Mucosa of gallbladder (tissue), 1 donor: ENCODE measurements at places on chromosomes 6 and 20. TPM values are rescaled to one million over a fixed set of nuclear protein-coding genes. Genes with fewer than 3 reads are reported as not detected.

The PPIL6 gene
- total RNA-seq, result 2.6 TPM

The ZNF334 gene
- 7.7 TPM for total RNA-seq

The HCRTR2 gene
- not detected for total RNA-seq

The CST2 gene
- total RNA-seq, result not detected

The ZNF165 gene
- 1.5 TPM for total RNA-seq

The C20orf173 gene
- not detected for total RNA-seq

The SPATS1 gene
- total RNA-seq, result not detected

The MMP24 gene
- 1.6 TPM for total RNA-seq

GRCh38 chr6:102114402-102114801, 720.9 kb downstream of the GRIK2 start:
- no peak for DNase-seq

DNA sequence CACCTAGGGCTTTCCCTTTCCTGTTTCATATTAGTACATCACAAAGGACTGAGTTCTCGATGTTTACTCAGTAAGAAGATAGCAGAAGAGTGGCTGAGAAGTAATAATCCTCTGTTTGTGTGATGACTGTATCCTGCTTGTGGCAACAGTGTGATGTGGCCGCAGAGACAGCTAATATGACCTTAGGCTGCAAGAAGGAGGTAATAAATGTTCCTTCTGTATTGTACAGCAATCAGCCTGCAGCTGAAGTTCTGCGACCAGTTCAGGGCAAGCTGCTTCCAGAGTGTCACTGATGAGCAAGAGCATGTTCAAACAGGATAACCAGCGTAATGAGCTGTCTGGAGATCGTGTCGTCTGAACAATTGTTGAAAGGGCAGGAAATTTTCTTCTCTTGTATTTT, 70.9 kb downstream of the OPN5 start:
- DNase-seq, result no peak

- no peak for DNase-seq
Observed at GRCh38 chr20:35561671-35562070, 19.8 kb downstream of the ERGIC3 start.

DNA sequence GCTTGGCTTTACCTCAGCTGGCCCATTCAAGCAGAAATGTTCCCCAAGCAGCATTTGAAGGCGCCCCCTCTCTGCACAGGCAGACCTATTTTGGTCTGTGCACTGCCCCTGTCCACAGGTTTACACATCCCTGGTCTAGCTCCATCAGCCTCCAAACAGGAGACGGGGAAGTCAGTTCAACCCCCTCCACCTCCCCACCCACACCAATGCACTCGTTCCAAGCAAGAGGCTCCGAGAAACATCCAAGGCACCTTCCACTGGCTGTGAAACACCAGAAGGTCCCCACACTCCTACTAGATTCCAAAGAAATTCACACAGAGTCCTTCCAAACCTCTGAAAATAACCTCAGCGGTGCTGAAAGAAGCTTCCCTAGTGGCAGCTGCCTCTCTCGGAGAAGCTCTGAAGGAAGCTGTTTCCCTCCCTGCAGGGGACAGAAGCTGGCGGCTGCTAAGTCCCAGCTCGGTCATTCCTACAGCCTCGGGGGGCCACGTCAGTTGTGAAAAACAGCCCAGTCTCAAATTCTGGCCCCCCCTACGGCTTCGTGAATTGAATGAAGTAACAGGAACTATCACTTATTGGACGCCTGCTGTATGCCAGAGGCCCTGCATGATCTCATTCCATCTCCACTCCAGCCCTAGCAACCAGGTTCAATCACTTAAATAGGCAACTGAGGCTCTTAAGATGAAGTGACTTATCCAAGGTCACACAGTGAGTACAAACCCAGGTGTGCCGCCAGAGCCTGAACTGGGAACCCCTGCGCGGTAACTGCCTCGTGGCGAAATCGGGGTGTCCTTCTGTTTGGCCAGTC, 815 bp downstream of the SPATA2 start:
- DNase-seq, result no peak

DNA sequence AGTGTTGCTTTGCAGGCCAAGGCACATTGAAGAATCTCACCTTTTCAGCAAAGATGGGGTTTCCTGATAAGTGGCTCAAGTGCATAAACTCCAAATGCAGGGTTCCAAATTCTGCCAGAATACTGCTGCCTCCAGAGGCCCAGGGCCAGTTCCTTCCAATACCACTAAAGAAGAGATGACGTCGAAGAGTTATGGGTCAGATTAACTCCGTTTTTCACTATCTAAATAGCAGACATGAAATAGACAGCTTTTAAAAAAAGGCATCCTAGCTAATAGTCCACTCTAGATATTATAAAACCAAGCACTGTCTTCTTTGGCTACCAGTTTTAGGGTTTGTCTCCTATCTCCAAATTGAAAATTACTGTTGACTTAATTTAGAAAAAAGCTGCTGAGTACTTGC, 126.3 kb upstream of the FAM184A start:
- no peak for DNase-seq

DNA sequence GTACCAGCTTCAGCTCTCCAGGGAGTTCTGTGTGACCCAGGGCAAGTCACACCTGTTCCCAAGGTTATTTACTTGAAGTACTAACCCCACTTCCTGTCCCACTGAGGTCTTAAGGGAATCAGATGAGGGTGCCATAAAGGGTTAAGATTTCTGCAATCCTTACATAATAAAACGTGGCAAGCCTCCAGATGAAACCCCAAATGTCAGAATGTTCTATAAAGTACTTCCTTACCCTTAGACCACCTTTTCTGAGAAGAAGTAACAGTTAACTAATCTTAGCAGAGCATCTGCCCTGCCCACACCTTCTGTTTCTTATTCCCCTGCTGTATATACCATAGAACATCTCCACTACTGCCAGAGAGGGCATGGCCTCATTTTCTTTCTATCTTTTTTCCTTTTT, 6.0 kb upstream of the AVP start:
- no peak for DNase-seq

GRCh38 chr20:64025101-64025825, 10.7 kb upstream of the C20orf204 start:
- DNase-seq, result no peak

DNA sequence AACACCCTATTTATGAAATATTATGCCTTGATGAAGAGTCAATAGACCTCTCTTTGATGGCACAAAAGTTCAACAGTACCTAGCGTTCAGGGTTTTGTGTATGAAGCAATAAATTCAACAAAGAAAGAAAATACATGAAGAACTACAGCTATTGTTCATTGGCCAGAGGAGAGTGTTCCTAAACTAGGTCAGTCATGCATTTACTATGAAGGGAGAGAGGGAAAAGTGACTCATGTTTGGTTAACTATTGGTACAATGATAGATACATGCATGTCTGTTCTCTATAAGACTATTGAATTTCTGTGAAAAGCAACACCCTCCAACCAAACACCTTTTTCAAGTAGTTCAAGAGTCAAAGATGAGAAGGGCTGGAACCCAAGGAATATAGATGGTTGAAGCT, 50.7 kb downstream of the CLIC5 start:
- no peak for DNase-seq

- DNase-seq, result no peak
Observed at GRCh38 chr6:13920552-13920951, 4.2 kb upstream of the RNF182 start.

DNA sequence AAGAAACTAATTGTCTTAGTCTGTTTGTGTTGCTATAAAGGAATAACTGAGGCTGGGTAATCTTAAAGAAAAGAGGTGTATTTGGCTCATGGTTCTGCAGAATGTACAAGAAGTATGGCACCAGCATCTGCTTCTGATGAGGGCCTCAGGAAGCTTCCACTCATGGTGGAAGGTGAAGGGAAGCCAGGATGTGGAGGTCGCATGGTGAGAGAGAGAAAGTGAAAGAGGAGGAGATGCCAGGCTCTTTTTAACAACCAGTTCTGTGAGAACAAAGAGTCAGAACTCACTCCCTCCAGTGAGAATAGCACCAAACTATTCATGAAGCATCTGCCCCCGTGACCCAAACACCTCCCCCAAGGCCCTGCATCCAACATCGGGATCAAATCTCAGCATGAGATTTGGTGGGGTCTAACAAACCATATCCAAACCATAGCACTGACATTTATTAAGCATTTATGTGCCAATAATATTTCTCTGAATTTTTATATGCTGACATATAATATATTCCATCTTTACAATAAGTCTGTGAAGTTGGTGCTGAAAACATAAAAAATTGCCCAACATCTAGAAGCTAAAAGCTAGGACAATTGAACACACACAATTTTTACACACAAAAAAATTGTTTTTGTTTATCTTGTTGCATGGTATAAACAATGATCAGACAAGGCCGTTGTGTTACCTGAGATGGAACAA, 29.2 kb upstream of the BTN3A2 start:
- no peak for DNase-seq

DNA sequence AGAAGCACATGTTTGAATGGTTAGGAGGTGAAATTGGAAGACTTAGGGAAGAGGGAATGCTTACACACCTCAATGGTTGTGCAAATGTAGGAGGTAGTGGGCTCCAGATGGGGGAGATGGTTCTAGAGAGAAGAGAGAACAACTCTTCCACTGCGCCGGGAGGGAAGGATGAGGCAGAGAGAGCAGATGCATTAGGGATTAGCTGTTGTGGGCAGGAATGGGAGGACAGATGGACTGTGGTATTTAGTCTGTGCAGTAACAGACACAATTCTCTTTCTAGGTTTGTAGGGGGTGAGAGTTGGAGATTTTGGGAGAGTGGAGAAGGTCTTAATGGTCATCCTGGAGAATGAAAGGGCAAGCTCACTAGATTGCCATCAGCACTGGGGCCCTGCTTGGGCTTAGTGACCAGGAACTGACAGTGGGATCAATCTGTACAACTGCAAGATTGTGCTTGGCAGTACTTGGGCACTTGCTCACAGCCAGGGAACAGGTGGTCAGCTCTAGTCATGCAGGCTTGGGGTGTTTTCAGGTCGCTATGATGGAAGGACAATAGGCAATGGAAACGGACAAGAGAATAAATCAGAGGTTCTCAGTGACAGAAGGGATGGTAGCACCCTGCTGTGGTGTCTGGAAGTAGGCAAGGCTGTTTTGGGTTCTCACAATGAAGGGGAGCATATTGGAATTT, 182.0 kb upstream of the MYLIP start:
- no peak for DNase-seq

GRCh38 chr6:24539416-24539815, 44.6 kb downstream of the ALDH5A1 start:
- no peak for DNase-seq

- DNase-seq, result no peak
Observed at GRCh38 chr6:130593200-130593599, 227.4 kb downstream of the TMEM200A start.

- no peak for DNase-seq
Observed at GRCh38 chr20:37313546-37314091, 24.2 kb downstream of the MANBAL start.

GRCh38 chr6:46923476-46923875, 1.7 kb upstream of the ADGRF5 start:
- DNase-seq, result no peak

DNA sequence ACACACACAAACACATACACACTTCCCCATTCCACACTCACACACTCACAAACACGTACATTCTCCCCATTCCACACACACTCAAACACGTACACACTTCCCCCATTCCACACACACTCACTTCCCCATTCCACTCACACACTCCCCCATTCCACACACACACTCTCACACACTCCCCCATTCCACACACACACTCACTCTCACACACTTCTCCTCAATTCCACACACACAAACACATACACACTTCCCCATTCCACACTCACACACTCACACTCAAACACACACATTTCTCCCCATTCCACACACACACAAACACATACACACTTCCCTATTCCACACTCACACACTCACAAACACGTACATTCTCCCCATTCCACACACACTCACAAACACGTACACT, 8.7 kb upstream of the OSBPL2 start:
- no peak for DNase-seq

DNA sequence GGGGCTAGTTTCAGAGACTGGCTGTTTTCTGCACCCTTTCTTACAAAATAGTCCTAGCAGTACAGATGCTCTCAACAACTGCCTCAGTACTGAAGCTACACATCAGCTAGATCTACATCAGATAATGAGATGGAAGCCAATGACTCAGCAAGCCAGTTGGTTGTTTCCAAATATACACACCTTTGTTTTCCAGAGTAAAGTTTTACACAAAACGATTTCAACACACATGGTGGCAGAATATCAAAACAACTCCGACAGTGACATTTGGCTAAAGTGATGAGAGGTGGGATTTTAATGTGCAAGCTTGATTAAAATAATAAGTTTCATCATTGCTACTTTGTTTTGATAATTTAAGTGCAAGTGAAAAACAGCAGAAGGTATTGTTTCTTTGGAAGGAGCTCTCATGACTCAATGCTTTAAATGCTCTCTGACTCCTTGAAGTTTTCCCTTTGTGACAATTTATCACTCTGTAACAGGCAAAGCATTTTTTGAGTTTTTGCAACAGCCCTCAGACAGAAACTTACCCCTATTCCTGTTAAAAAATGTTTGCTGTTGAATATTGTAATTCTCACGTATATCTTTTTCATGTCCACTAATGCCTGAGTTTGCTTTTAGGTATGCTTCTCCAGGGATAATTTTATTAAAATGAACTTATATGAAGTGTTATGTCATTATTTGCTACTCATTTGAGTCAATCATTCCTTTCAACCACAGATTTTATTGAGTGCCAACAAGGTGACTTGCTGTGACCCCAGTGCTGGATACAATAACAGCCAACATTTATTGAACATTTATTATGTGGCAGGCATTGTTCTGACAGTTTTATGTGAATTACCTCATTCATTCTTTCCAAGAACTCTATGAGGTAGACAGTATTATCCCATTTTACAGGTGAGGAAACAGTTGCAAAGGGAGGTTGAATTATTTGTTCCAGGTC, 882.0 kb downstream of the TFAP2A start:
- no peak for DNase-seq
